H1 (cell line): ENCODE measurements at places on chromosomes 16 and 17. TPM values are rescaled to one million over a fixed set of nuclear protein-coding genes. Genes with fewer than 3 reads are reported as not detected.

Gene AHSP
- 0.91 and 1.4 TPM in 2 replicates for total RNA-seq

Gene PRR35
- 0.50 and 0.61 TPM in 2 replicates for total RNA-seq

Gene ASGR1
- 8.6 and 10.8 TPM in 2 replicates for total RNA-seq

Gene RANBP10
- 13.8 and 16.8 TPM in 2 replicates for total RNA-seq

Gene SALL1
- total RNA-seq = 54.3 and 56.8 TPM in 2 replicates

Gene CDH1
- total RNA-seq = 265 and 319 TPM in 2 replicates

Gene KRTAP4-3
- total RNA-seq = not detected in 2 replicates
